ENCODE measurements at places on chromosomes 4 and X. TPM values are rescaled to one million over a fixed set of nuclear protein-coding genes. Genes with fewer than 3 reads are reported as not detected.

EPHA5 gene
- total RNA-seq = 2.4 TPM

GRCh38 chr4:76952656-76953582 is 3.4 kb downstream of the SEPTIN11 start:
- H3K27me3 ChIP-seq = no peaks in the 10 kb centered on the region
- H3K36me3 ChIP-seq = peaks cover 13% of the 10 kb centered on the region
- no peak for DNase-seq
- peaks cover 51% of the 10 kb centered on the region for H3K4me1 ChIP-seq

DCLK2 gene
- total RNA-seq = 24.9 TPM

GRCh38 chrX:9456250-9457074 is 8.4 kb upstream of the TBL1X start:
- H3K27me3 ChIP-seq = no peaks in the 10 kb centered on the region
- peak overlapping the region; percentile 16 for H3K27ac ChIP-seq
- H3K36me3 ChIP-seq = no peaks in the 10 kb centered on the region
- no peak overlapping the region for H3K4me3 ChIP-seq
- no peak for DNase-seq

AVPR2 gene
- not detected for total RNA-seq

DNA sequence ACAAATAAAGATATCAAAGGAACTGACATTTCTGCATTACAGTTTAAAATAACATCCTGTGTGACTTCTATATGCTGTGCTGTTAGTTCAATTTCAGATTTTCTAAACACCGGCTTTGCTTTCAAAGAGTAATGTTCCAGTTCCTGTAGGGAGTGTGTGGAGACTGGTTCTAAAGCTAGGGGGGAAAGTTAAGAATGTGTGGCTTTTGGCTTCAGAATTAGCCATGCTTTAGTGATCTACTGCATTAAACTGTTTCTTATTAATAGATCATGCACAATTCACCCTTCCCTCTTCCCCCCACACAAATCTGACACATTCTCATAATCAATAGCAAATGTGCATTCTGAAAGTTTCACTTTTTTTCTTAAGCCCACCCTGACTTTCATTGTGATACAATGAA is 32.0 kb upstream of the DKK2 start:
- no peak for DNase-seq
- peaks cover 6% of the 10 kb centered on the region for H3K27me3 ChIP-seq
- H3K27ac ChIP-seq = no peak overlapping the region
- H3K36me3 ChIP-seq = no peaks in the 10 kb centered on the region
- H3K4me3 ChIP-seq = no peak overlapping the region

USP27X gene
- 7.8 TPM for total RNA-seq

DNA sequence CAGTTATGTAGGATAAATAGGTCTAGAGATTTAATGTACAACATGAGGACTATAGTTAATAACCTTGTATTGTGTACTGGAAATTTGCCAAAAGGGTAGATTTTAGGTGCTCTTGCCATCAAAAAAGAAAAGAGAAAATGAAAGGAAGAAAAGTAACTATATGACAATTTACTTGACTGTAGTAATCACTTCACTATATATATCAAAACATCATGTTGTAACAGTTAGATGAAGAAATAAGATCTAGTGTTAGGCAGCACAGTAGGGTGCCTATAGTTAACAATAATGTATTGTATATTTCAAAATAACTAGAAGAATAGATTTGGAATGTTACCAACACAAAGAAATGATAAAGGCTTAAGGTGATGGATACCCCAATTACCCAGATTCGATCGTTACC is 35.9 kb upstream of the AP1S2 start:
- H3K27me3 ChIP-seq = peaks cover 7% of the 10 kb centered on the region
- no peaks in the 10 kb centered on the region for H3K36me3 ChIP-seq
- no peaks in the 10 kb centered on the region for H3K4me1 ChIP-seq

GRCh38 chr4:98664959-98665358 is 6.5 kb upstream of the TSPAN5 start:
- no peak overlapping the region for H3K4me3 ChIP-seq
- H3K27me3 ChIP-seq = peaks cover 15% of the 10 kb centered on the region

NAT8L gene
- total RNA-seq = 14.9 TPM

SOWAHD gene
- not detected for total RNA-seq

DNA sequence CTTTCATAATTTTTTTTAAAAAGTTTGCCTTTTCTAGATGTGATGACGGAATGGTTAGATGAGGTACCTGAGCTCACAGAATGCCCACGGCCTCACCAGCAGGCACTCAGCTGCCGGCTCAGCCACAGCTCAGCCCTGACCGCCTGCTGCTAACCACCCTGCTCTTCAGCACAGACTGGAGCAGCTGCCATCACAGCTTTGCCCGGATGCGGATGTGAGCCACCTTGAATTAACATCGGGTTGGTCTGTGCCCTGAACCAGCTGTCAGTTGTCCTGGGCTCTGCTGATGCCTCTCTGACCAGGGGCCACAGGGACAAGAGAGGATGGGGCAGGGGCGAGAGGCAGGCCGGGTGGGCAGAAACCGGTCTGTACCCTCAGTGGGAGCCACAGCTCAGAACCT is 93.3 kb downstream of the HMX1 start:
- no peak overlapping the region for H3K27ac ChIP-seq
- DNase-seq = no peak
- H3K27me3 ChIP-seq = peaks cover 12% of the 10 kb centered on the region

DNA sequence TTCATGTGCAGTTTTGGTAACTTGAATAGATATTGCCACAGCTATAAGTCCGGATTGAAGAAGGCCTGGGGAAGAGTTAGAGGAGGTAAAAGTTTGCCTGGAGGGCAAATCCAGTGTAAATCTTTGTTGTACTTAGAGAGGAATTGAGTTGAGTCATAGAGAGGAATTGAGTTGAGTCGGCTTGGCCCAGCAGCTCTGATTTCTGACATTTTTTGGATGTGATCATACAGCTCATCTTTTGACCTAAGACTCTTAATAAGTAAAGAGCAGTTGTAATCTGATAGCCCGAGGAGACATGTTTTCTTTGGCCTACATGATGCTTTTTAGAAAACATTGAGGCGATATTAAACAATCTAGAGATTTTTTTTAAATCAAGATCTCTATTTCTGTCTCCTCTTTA is 3.9 kb downstream of the KIT start:
- no peak for DNase-seq
- peak overlapping the region; percentile 6 for H3K4me3 ChIP-seq
- H3K36me3 ChIP-seq = no peaks in the 10 kb centered on the region
- no peak overlapping the region for H3K27ac ChIP-seq

GRCh38 chr4:102219129-102219528 is 126.2 kb downstream of the SLC39A8 start:
- H3K27ac ChIP-seq = no peak overlapping the region
- H3K36me3 ChIP-seq = no peaks in the 10 kb centered on the region
- H3K4me3 ChIP-seq = no peak overlapping the region

ASMT gene
- not detected for total RNA-seq

GRCh38 chr4:16817286-16817685 is 81.2 kb downstream of the LDB2 start:
- no peak overlapping the region for H3K4me3 ChIP-seq
- DNase-seq = no peak
- no peaks in the 10 kb centered on the region for H3K36me3 ChIP-seq
- H3K27ac ChIP-seq = no peak overlapping the region

GRCh38 chr4:56757821-56758411 is 63.6 kb downstream of the SPINK2 start:
- peak overlapping the region; percentile 99 for H3K27ac ChIP-seq
- H3K4me1 ChIP-seq = peaks cover 9% of the 10 kb centered on the region
- DNase-seq = peak; percentile 70
